ENCODE measurements at places on chromosomes 4 and X.
A peak's percentile ranks its signal among the peaks of the same experiment; 100 is the strongest.

DNA sequence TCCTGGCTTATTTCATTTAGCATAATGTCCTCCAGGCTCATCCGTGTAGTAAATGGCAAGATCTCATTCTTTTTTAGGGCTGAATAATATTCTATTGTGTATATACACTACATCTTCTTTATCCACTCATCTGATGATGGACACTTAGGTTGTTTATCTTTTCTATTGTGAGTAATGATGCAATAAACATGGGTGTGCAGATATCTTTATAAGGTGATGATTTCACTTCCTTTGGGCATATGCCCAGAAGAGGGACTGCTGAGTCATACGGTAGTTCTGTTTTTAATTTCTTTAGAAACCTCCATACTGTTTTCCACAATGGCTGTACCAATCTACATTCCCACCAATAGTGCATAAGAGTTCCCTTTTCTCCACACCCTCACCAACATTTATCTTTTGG lies 317.6 kb upstream of the CNKSR2 start:
- DNase-seq = no peak

GRCh38 chr4:37802068-37802666 lies 24.3 kb upstream of the PGM2 start:
- no peak for DNase-seq

- no peak for DNase-seq
Measured at GRCh38 chrX:152991123-152991522, 2.8 kb downstream of the PNMA5 start.

GRCh38 chr4:127249066-127249766 lies 383.5 kb upstream of the INTU start:
- no peak for DNase-seq

DNA sequence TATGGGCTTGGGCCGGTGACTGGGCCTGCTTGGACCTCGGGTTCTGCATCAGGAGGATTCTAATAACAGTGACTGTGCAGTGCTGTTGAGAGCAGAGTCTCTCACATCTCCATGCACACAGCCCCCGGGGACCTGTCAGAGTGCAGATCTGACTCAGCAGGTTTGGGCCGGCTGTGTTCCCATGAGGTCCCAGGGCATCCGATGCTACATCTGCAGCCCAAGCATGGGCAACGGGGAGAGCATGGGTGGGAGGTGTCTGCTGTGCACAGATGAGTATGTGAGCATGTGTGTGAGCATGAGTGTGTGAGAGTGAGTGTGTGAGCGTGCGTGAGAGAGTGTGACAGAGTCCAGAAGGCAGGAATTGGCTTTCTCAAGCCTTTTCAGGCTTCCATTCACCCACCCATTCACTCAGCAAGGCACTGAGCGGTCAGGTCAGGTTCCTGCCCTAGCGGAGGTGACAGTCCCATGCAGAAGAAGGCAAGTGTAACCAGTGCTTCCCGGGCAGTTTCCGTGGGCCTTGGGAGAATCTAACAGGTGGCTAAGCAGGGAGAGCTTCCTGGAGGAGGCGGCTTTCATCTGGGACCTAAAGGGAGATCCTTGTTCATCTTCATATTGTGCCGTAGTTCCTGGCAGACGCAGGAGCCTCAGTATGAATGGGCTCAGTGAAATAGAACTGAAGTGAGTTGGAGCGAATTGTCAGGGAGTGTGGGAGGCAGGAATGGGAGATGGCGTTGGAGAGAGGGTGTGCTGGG lies 62.6 kb downstream of the SORCS2 start:
- DNase-seq = no peak

- DNase-seq = no peak
Measured at GRCh38 chr4:21469438-21470300, 478.9 kb downstream of the KCNIP4 start.

DNA sequence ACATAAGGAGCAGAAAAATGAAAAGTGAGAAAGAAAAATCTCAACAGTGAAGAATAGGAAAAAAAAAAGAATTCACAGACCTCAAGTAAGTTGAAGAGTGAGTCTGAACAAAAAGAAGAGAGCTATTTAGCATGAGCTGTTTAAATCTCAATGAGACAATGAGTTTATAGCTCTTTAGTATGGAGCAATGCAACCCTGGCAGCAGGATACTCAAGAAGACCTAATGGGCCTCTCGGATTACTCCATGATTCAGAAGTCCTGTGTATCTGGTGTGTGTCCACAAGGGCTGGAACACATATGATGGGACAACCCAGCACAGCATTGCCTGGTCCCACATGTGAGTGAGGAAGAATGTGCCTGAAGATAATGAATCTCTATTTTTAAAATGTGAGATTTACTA lies 563.1 kb upstream of the INTU start:
- DNase-seq = no peak

DNA sequence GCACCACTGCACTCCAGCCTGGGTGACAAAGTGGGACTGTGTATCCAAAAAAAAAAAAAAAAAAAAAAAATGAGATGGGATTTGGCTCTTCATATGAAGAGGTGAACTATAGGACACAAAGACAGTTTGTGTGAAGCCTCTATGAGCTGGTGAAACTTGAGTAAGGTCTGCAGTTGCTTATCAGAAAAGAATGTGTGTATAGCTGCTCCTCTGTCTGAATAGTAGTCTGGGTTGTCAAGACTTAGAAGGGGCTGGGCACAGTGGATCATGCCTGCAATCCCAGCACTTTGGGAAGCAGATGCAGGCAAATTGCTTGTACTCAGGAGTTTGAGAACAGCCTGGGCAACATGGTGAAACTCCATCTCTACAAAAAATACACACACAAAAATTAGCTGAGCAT lies 82.8 kb downstream of the ARSF start:
- no peak for DNase-seq

GRCh38 chr4:95524184-95524583 lies 24.6 kb downstream of the UNC5C start:
- no peak for DNase-seq

DNA sequence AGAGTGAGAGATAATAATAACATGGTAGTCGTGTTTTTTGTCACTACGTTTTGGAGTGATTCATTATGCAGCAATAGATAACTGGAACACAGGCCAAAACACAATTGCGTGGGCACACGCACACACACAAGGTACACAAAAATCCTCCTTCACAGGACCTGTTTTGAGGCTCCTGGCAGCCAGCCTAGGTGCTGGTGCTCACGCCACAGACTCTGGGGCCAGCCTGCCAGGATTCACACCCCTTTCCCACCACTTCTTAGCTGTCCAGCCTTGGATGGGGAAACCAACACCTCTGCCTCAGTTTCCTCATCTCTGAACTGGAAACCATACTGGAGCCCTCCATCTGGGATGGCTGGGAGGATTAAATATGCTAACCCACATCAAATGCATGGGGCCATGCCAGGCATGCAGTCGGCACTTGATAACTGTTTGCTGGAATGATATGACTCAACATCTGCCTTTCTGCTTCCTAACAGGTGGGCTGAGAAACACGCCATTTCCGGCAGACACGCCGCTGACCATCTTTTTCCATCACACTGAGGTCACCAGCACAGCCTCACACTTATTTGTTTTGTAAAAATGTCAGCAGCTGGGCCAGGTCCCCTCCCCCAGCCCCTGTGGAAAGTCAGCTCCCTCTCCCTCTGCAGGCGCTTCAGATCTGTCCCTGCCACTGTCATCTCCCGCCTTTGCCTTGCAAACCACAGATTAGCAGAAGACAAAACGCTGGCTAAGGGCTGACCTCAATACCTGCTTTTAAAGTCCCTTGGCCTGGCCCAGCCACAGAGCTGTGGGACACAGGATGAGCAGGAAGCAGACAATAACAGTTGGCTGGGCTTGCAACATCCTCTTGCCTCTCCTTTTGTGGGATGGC lies 237.5 kb downstream of the BCOR start:
- DNase-seq = no peak

- DNase-seq = no peak
Measured at GRCh38 chr4:76420188-76420761, 666 bp downstream of the CCDC158 start.

DNA sequence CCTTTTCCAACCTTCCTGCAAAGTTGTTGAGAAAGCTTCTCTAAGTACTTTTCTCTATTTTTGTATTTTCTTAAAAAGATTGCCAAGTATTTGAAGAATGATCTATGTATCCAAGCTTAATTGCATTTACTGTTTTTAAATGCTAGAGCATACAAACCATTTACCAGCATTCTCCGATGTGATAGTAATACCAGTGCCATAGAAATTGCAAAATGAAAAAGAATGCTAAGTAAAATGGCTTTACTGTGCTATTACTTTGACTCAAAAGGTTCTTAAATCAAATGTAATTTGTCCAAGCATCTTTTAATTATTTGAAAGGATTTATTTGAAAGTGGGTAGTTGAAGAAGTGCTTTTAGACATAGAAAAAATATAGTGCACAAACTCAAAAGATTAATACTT lies 1183.2 kb downstream of the RAPGEF2 start:
- DNase-seq = no peak

DNA sequence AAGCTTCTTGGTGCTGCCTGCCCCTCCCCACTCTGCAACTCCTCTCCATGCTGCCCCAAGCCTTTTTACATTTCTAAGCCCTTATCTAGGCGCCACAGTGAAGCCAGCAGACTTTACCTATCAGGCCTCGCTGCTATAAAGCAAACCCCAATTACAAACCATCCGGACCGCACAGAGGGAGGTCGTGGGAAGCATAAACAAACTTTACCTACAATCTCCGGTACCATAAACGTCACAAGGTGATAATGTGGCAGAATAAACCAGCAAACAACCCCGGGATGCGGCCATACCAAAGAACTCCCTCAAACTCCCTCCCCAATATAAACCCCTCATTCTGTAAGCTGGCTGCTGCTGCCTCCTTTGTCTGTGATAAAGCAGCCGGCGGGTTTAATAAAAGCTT lies 54.0 kb upstream of the ZCCHC13 start:
- DNase-seq = no peak

DNA sequence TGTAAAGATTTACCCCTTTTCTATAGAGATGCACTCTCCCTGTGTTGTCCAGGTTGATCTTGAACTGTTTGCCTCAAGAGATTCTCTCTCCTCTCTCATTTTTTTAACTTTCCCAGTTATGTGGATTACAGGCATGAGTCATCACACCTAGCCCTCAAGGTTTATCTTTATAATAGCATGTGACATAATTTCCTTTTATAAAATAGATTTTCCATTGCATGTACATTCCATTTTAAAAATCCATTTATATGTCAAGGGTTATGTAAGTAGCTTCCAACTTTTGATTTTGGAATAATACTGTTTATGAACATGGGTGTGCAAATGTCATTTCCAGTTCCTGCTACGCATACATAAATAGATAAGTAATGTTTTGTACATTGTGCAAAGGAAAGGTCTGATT lies 20.6 kb downstream of the ZNF721 start:
- DNase-seq = no peak

DNA sequence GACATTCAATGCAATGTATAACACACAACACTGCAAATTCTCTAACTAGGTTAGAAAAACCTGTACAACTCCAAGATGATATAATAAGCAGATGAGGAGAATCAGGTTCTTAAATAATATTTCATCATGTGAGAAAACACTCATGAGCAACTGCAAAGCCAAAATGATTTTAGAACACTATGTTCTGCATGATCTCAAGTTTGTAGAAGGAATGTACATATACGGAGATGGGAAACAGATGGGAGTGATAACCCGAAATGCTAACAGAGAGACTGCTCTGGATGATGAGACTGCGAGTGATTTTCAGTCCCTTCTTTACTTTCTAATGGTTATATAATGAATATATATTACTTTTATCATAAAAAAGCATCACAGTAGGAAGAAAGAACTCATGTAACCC lies 80.9 kb downstream of the PCYT1B start:
- DNase-seq = no peak

DNA sequence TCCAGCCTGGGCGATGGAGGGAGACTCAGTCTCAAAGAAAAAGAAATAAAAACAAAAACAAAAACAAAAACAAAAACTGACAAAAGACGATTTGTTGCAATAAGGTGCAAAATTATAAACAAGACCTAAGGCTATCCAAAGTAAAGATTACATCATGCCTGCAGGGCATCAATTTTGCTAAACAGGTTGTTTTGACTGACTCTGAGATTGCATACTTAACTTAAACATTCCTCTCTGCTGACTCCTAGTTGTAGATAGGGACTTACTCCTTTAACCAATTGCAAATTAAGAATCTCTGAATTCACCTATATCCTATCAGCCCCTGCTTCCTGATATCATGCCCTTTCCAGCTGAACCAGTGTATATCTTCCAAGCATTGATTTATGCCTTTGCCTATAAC lies 2687.3 kb downstream of the PCDH7 start:
- no peak for DNase-seq

- DNase-seq = peak; percentile 44
Measured at GRCh38 chrX:49230500-49231232, 2.5 kb downstream of the CACNA1F start.

DNA sequence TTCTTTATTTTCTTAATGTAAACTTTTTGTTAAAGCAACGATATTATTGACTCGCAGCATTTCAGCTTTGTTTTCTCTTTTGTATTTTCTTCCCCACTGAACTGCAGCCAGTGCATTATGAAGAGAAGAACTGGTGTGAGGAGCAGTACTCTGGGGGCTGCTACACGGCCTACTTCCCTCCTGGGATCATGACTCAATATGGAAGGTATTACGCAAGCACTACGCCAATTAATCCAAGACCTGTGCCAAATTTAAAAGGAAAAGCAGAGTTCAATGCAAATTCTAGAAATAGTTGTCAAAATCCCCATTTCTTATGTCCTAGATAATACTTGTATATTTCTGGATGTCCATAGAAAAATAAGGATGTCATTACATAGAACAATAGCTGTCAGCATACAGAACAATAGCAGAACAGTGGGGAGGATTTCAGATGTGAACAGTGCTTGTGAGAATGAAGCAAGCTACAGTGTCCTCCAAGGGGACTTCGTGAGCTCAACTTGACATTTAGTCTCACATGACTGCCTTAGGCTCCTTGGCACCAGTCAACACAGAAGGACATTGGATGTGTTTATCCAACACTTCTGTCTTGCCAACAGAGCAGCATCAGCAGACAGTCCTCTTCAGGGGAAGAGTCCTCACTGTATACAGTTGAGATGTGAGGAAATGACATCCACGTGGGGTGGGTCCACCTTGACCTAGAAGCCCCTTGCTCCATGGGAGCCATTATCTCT lies 85.9 kb downstream of the MAOA start:
- no peak for DNase-seq

- DNase-seq = no peak
Measured at GRCh38 chr4:7876201-7876875, 63.3 kb downstream of the AFAP1 start.

DNA sequence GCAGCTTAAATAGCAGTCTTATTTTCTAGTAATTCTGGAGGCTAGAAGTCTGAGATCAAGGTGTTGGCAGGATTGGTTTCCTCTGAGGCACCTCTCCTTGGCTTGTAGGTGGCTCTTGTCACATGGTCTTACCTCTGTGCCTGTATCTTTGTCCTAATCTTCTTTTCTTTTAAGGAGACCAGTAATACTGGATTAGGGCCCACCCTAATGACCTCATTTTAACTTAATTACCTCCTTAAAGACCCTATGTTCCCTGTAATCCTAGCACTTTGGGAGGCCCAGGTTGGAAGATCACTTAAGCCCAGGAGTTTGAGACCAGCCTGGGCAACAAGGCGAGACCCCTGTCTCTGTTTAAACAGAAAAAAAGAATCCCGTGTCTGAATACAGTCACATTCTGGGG lies 38.9 kb downstream of the ARHGAP10 start:
- no peak for DNase-seq

Data from naive thymus-derived CD4-positive, alpha-beta T cell (primary cell).